ENCODE measurements at places on chromosomes 1 and 21. TPM values are rescaled to one million over a fixed set of nuclear protein-coding genes. Genes with fewer than 3 reads are reported as not detected.

Gene TNFRSF1B
- total RNA-seq = 0.22 TPM

Gene TTC34
- total RNA-seq = 0.09 TPM

Gene CHRNB2
- 0.11 TPM for total RNA-seq

Gene LIPI
- total RNA-seq = not detected

Gene TEX38
- not detected for total RNA-seq

DNA sequence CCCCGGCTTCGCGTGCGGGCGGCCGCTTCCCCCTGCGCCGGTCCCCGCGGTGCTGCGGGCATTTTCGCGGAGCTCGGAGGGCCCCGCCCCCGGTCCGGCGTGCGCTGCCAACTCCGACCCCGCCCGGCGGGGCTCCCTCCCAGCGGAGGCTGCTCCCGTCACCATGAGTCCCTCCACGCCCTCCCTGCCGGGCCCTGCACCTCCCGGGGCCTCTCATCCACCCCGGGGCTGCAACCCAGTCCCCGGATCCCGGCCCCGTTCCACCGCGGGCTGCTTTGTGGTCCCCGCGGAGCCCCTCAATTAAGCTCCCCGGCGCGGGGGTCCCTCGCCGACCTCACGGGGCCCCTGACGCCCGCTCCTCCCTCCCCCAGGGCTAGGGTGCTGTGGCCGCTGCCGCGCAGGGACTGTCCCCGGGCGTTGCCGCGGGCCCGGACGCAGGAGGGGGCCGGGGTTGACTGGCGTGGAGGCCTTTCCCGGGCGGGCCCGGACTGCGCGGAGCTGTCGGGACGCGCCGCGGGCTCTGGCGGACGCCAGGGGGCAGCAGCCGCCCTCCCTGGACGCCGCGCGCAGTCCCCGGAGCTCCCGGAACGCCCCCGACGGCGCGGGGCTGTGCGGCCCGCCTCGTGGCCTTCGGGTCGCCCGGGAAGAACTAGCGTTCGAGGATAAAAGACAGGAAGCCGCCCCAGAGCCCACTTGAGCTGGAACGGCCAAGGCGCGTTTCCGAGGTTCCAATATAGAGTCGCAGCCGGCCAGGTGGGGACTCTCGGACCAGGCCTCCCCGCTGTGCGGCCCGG lies 159.2 kb downstream of the RUNX1 start:
- peak; percentile 90 for DNase-seq

- DNase-seq = no peak
These were observed 119.6 kb downstream of the UBE2U start for GRCh38 chr1:64323054-64323453.

DNA sequence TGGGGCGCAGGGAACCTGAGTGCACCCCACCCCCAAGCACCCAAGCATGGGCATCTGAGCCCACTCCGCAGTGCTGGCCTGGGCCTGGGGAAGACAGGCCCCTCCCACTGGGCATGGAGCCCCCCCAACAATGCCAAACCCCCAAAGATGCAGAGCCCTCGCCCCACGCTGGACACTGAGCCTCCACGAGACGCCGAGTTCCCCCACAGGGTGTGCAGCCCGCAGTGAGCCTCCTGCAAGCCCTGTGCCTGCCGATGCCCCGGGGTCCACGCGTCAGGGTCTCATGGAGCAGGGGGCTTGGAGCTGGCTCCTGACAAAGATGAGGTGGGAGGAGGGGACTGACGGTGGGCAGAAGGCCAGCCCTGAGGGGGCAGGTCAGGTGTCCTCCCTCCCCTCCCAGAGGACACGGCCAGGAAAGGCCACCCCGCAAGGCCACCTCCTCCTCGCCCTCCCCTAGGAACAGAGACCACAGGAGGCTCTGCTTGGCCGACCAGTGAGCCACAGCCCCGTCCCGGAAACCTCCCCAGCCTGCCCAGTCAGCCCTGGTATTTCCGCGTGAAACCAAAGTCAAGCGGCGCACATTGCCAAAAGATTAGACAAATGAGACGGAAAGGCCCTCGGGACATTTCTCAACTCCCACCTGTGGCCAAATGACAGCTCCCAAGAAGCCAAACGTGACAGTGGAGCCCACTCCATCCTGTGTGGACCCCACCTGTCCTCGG lies 33.4 kb downstream of the MEGF6 start:
- no peak for DNase-seq

DNA sequence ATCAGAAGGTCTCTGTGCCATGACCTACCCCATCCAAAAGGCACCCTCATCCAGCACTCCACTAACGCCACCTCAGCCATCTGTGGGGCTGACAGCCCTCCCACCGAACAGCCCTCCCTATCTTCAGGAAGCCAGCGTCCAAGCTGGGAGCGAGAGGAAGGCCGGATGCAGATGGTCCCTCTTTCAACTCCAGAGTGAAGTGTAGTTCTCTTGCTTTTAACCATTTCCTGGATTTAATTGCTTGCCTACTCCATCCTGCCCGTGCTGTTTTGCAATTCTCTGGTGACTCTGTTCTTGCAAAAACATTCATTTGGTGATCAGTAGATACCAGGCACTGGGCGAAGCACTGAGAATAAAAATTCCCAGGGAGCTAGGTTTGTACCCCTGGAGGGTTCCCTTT lies 8.2 kb upstream of the DYRK1A start:
- DNase-seq = no peak

- DNase-seq = peak; percentile 3
These were observed 1577.9 kb downstream of the PLA2G4A start for GRCh38 chr1:188406636-188407035.

GRCh38 chr1:180402001-180402400 lies 100.4 kb downstream of the ACBD6 start:
- no peak for DNase-seq

DNA sequence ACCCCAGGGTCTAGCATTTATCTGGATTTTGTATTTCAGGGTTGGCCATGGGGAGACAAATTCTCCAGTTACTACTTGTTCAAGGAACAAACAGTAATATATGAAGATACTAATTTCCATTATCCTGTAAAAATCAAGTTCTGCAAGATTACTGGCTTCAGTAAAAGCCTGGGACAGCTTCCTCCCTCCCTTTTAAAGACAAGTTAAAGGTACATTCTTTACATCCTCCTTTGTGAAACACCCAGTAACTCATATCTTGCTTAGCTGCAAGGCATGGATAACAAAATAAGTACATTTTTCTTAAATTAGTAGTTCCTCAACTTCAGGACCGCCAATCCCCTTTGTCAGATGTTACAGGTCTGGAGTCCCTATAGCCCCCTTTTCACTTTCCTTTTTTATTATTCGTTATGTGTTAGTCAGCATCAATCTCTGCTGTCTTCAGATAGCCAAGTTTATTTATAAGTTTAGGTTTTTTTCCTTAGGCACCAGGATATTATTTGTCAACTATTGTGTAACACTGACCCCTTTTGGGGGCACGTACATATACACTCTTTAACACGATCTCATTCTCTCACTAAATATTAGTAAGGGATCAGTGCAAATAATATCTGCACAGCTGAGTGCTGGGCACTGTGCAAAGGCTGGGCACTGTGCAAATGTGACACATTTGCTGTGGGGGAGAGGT lies 9.8 kb downstream of the ERRFI1 start:
- DNase-seq = no peak

DNA sequence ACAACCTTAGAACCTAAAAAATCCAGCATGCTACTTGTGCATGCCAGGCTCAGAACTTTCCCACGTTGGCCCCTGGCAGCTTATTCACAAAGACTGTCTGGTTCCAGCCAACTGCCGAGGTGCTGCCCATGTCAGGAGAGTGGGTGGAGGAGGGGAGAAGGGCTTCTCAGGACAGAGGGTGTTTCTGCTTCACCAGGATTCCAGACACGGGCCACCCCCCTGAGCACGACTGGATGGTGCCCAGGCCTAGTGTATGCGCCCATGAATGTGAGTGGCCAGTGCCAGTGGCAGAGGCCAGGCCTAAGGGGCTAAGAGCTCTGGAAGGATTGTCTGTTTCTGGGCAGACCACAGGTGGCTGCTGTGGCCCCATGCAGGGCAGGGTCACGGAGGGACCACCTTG lies 148.2 kb upstream of the COL6A1 start:
- no peak for DNase-seq

DNA sequence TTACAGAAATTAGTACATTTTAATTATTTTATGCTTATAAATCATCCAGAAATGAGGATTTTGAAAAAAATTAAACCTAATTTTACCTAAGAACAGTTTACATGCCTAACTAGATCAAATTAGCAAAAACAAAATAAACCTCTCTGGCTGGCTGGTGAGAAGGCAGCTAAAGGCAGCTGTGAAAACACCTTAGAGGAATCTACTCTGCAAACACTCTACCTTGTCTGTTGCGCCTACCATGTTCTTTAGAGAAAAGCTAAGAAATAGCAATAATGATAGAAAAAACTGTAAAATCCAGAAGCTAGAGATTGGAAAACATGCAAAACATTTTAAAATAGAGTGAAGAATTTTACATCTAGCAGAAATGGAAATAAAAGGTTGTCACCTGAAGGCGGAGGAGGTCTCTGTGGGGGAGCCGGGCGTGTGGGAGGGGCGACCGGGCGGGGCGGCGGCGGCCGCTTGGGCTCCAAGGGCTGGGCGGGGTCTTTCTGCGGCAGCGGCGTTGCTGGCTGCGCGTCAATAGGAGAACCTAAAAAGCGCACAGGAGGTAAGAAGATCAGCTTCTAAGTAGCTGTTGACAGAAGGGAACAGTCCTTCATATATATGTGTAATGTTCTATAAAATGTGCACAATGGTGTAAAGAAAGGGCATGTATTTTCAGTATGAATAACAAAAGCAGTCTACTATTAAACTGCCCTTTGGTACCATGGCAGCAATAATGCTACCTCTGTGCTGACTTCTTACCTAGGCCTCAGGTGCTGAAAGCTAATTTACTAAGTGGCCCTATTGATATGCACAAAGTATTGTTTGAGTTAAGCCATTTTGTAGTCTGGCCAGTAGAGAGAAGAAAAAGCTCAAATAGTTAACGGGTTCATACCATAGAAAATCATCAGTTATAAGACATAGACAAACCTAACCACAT lies 33.3 kb upstream of the CFAP298 start:
- DNase-seq = peak; percentile 73

GRCh38 chr1:25456502-25456901 lies 25.8 kb downstream of the MACO1 start:
- DNase-seq = no peak

DNA sequence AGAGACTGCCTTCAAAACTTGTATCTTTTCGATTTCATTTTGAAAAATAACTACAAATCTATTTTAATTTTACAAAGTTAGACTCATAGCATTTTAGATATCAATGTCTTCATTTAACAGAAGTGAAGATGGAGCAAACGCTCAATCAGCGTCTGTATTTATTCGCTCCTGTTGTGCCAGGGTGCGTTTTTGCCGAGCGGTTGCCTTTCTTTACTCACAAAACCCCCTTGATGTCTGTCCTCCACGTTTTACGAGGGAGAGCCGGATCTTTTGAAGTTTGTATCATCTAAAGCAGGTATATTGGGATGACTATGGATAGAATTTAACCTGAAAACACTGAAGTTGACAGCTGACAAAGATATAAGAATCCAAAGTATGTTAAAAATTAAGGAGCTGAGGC lies 44.6 kb downstream of the MRPL39 start:
- no peak for DNase-seq

DNA sequence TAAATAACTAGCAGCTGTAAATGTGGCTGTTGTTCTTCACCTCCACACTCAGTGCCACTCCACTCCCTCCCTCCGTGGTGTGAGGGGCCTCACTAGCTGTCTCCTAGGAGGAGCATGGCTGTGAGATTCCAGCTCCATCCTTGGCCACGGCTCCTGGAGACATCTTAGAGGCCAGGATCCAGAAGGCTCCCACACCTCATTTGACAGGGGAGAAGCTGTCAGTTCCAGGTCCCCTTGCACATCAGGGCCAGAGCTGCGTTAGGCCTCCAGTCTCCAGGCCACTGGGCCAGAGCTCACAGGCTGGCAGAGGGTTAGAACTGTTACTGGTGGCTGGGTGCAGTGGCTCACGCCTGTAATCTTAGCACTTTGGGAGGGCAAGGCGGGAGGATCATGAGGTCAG lies 15.0 kb downstream of the PCSK9 start:
- no peak for DNase-seq

GRCh38 chr1:45244660-45245059 lies 38.3 kb upstream of the ZSWIM5 start:
- DNase-seq = no peak

- DNase-seq = peak; percentile 85
These were observed 552 bp downstream of the PLD5 start for GRCh38 chr1:242523719-242524570.

GRCh38 chr1:246800756-246801155 lies 76.5 kb downstream of the SCCPDH start:
- no peak for DNase-seq

GRCh38 chr1:71037829-71038620 lies 9.6 kb downstream of the PTGER3 start:
- no peak for DNase-seq
